Activated T-cell treated with anti-CD3 and anti-CD28 coated beads for 4 hours (primary cell): ENCODE measurements at places on chromosomes 6 and 20.

GRCh38 chr6:89073014-89073620 is 7.4 kb upstream of the PNRC1 start:
- DNase-seq: no peak

GRCh38 chr6:101422811-101423210 is 29.3 kb downstream of the GRIK2 start:
- DNase-seq: no peak

DNA sequence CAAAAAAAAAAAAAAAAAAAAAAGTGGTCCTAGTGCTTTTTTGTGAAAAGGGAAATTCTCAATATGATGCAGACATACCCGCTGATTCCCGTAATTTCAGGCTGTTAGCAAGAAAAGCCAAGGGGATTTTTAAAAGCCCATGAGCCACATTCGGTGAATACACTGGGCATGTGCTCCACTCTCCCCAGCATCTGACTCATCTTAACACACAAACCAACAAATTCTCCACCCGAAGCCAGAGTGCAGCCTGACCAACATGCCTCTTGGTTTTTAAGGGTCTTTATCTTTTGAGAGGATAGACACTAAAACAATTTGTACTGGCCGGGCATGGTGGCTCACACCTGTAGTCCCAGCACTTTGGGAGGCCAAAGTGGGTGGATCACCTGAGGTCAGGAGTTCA is 45.5 kb upstream of the CD83 start:
- DNase-seq: no peak

- no peak for DNase-seq
Measured at GRCh38 chr20:48338717-48339116, 489.1 kb downstream of the PREX1 start.

- DNase-seq: no peak
Measured at GRCh38 chr6:99132026-99132635, 184.4 kb upstream of the FBXL4 start.

- no peak for DNase-seq
Measured at GRCh38 chr6:157763129-157763903, 59.7 kb upstream of the SNX9 start.

- DNase-seq: no peak
Measured at GRCh38 chr6:53985366-53985765, 125.9 kb upstream of the MLIP start.

- DNase-seq: no peak
Measured at GRCh38 chr6:149939909-149940671, 1.7 kb upstream of the ULBP2 start.

DNA sequence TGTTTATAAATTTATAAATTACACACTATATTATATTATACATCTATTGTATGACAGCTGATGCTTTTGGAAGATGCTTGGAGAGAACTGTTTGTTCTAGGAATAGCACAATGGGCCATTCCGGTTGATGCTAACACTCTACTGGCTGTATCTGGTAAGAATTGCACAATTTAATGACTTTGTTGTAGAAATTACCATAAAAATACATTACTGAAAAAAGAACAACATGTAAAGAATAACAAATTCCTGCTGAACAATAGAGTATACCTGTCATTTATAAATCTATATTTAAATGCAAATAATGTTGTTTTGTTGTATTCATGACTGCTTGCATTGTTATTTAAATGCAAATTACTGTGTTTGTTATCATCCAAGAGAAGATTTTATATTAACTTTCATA is 14.4 kb downstream of the NR2E1 start:
- no peak for DNase-seq

DNA sequence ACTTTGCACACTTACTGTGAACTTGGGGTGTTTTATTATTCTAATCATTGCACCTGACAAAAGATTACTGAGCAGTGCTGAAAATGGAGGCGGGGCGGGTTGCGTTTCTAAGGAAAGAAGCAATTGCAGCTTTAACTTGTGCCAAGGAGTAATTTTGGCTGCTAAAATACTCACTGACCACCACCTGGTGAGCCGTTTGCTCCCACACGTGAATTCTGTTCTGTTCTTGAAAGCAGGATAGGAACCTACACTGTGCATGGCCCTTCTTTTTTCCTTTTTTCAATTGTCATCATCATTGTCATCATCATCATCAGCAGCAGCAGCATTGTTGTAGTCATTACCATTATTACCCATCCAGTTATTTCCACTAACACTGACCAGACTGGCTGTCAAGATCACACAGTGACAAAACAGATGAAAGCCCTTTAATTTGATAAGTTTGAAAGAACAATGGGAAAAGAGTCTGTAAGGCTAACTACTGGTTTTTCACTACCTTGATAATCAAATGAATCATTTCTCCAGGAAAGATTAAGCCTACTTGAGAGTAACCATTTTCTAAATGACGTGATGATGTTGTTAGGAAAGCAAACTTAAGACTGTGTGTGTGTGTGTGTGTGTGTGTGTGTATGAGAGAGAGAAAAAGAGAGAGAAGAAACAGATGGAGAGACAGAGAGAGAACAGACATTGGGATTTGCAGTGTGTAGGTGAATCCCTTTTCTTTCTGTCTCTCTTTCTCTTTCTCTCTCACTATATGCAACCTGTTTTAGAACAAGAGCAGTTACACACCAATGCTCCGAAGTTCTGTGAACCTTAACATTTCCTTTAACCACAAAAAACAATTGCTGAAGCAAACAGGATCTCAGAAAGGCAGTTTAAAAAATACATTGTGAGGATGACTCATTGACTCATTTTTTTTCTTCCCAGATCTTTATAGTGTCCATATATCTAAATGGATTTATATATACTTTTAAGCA is 3.8 kb downstream of the RIPOR2 start:
- DNase-seq: no peak

DNA sequence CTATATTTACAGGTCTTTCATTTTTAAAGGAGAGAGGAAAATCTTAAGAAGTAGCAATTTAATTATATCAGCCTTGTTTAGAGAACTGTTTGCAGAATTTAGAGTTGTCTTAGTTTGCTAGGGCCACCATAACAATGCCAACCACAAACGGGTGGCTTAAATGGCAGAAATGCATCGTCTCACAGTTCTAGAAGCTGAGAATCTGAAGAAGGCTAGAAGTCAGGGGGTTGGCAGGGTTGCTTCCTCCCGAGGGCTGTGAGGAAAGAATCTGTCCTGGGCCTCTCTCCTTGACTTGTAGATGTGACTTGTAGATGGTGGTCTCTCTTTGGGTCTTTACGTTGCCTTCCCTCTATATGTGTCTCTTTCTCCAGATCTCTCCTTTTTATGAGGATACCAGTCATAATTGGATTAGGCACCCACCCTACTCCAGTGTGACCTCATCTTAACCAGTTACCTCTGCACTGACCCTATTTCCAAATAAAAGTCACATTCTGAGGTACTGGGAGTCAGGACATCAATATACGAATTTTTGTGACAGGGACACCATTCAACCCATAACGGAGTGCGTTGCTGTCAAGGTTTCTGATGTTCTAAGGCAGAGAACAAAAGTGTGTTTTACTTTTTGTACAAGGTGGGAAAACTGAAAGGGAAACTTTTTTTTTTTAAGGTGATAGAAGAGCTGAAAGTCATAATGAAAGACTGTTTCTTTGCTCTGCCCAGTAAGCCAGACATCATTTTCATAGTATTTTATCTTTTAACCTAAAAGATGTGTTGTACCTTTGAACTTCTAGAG is 84.4 kb downstream of the SAMD3 start:
- DNase-seq: no peak

DNA sequence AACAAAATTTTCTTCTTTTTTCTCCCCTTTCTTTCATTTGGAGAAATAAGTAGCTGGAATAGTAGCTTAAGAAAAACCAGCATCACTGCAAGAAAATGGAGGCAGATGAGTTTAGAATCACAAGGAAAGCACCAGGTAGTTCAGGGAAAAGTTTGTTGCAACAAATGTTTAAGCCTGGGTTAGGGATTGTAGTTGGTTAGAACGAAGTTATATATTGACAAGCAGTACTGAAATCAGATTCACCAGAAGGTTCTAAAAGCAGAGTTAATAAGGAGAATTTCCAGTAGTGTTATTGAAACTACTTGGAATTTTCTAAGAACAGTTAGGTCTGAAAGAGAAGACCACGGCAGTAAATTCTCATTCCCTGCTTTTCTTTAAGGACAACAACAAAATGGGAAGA is 70.2 kb downstream of the BMP2 start:
- DNase-seq: no peak

- no peak for DNase-seq
Measured at GRCh38 chr20:11323816-11324215, 593.9 kb upstream of the BTBD3 start.

GRCh38 chr6:118791499-118791898 is 102.5 kb upstream of the ASF1A start:
- no peak for DNase-seq

- no peak for DNase-seq
Measured at GRCh38 chr6:110250058-110250457, 69.8 kb downstream of the CDC40 start.
